Upper lobe of right lung (tissue), 1 donor: ENCODE measurements at places on chromosomes 1 and 21. TPM values are rescaled to one million over a fixed set of nuclear protein-coding genes. Genes with fewer than 3 reads are reported as not detected.

DNA sequence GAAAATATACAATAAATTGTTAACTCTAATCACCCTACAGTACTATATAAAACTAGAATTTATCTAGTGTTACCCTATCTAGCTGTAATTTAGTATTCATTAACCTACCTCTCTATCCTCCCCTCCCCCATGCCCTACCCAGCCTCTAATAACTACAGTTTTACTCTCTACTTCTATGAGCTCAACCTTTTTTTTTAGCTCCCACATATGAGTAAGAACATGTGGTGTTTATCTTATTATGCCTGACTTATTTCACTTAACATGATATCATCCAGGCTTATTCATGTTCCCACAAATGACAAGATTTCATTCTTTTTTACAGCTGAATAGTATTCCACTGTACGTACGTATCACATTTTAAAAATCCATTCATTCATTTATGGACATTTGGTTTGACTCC is 46.0 kb upstream of the WARS2 start:
- DNase-seq = no peak
- no peaks in the 10 kb centered on the region for H3K4me1 ChIP-seq
- no peaks in the 10 kb centered on the region for H3K27me3 ChIP-seq
- H3K4me3 ChIP-seq = no peak overlapping the region
- H3K36me3 ChIP-seq = no peaks in the 10 kb centered on the region

SPRR2G gene
- total RNA-seq = not detected

DNA sequence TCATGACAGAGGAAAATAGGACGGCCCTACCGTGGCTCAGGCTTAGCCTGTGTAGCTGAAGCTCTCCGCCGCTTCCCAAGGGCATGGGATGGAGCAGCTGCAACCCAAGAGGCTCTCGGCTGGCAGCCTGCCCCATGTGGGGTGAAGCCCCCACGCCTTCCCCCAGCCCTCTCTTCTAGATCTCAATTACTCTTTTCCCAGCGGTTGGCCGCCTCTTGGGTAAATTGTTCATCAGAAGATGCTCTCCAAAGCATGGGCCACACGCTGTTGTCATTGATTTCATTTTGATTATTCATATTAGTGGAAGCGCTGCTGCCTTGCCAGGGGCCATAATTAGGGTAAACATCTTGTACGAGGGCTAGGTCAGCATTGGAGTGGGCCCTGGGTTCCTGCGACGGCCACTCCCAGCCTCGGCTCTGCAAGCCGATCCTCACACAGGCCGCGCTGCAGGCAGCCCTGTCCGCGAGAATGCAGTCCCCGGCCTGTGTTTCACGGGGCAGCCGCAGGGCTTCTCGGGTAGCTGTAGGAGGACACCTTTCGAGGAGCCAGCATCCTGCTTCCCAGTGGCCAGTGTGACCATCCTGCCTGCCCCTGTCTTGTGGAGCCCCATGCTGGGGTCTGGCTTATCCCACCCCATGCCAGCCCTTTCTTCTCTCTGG is 114.4 kb upstream of the VAMP3 start:
- no peak for DNase-seq
- H3K27me3 ChIP-seq = no peaks in the 10 kb centered on the region
- H3K36me3 ChIP-seq = no peaks in the 10 kb centered on the region
- H3K4me3 ChIP-seq = no peak overlapping the region

DNA sequence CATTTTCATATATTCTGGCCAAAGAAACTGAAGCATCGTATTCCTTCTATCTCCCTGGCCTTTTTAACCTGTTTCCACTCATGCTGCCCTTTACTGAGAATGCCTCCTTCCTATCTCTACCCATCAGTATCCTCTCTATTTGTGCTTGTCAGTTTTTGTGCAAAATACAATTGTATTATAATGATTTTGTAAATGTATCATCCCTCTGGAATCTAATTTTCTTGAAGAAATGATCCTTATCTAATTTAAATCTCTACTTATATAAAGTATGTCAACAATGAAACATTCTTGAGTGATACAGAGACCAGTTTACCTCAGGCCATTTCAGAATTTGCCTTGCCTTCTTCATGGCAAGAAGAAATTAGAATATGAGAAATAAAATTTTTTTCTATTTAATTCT is 59.0 kb upstream of the TEKT2 start:
- H3K27me3 ChIP-seq = no peaks in the 10 kb centered on the region
- H3K27ac ChIP-seq = no peak overlapping the region
- H3K4me1 ChIP-seq = no peaks in the 10 kb centered on the region
- H3K36me3 ChIP-seq = peaks cover 38% of the 10 kb centered on the region
- DNase-seq = no peak
